AG10803 (cell line): ENCODE measurements at places on chromosomes 16 and 17.
A peak's percentile ranks its signal among the peaks of the same experiment; 100 is the strongest.

DNA sequence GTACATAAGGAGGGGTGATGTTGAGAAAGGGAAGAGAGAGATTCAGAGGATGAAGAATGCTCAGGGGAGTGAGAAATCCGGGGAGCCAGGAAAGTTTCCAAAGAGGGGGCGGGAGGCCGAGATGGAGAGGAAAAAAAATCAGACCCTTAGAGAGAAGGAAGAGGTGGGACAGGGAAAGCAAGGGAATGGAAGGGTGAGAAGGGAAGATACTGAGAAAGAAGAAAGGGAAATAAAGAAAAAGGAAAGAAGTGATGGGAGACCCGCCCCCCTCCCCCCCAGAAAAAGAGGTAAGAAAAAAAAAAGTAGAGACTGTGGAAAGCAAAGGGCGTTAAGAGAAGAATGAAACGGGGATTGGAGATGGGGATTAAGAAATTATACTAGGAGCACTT is 507 bp downstream of the DYNLRB2 start:
- no peak for DNase-seq

DNA sequence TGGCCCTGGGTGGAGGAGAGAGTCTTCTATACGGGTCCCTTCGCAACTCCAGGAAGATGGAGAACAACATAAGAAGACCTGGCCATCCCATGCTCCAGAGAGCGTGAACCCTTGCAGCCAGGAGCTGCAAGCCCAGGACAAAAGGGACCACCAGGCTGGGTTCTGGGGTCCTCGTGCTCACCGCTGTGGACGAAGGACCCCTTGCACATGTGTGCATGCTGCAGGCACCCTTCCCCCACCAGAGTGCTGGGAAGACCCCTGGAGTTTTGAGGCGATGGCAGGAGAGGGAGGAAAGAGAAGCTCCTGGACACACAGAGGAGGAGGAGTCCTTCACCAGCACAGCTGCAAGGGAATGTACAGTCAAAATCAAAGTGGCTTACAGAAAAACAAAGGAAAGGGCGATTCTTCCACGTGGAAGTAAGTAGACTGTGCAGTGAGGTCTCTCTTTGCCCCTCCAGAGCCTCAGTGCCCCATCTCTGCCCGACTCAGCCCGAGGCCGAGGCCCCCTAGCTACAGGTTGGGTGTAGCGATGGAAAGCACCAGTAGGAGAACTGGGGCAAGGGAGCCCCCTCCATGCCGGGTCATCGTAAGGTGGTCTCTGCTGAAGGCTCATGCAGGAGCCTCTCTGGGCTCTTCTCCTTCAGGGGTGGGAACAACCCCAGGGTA is 51.3 kb downstream of the PIMREG start:
- DNase-seq: no peak

- peak; percentile 24 for DNase-seq
Observed at GRCh38 chr17:48753794-48754499, 25.4 kb upstream of the HOXB13 start.

GRCh38 chr16:30380803-30381208 is 1.6 kb downstream of the SEPTIN1 start:
- no peak for DNase-seq

DNA sequence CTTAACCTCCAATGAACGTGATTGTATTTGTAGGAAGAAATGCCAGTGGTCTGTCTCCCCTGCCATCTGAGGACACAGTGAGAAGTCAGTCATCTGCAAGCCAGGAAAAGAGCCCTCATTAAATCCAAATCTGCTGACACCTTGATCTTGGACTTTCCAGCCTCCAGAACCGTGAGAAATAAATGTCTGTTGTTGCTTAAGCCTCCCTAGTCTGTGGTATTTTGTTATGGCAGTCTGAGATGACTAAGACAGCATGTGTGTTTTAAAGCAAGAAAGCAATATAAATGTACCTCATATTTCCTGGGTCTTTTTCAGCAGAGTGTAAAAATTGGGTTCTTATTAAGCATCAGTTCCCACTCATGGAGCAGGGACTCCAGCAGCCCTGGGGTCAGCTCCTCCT is 177.9 kb upstream of the NLRP1 start:
- DNase-seq: peak; percentile 24

DNA sequence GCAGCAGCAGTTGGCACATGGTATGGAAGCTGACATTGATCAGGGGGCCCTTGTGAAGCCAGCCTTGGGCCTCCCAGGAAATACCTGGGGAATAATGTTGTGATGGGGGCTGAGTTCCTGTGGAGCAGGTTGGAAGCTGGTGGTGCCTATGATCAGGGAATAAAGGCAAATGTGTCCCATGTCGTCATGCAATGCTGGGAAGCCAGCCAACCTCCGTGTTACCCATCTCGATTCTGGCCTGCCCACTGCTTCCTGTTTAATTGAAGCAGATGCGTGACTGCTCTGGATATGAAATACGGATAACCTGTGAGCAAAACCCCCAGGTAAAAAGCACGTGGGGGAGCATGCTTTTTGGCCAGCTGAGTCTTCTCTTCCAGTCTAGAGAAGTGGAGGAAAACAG is 580.4 kb upstream of the HSBP1 start:
- no peak for DNase-seq

DNA sequence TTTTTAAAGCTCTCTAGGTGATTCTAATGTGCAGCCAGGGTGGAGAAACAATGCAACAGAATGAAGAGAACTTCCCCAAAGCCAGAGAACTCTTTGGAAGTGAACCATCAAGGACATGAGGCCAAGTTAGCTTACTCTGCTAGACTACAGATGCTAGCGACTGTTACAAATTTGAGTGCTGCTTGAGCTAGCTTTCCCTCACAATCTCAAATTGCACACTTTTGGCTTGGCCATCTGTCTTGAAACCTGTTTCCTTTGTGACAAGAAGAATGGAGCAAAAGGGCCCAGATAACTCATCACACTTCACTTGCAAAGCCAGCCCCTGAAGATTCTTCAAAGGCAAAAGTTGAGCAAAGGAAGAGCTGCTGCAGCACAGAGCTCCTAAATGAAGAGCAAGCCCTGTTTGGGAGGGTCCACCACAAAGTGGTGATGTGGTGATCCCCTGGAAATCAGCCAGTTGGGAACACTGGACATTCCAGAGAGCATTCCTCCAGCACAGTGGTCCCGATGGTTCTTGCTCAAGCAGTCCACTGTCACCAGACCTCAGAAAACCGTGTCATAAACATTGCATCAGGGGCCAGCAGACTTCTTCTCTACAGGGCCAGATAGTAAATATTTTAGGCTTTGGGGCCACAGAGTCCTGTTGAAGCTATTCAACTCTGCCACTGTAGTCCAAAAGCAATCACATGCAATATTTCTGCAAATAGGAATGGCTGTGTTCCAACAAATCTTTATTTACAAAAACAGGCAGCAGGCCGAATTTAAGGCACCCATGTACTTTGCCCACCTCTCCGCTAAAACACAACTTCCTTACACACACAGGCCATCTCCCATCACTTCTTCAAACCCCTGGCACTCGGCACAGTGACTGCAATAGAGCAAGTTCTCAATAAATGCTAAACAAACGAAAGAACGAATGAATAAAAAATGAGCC is 21.2 kb downstream of the SLC39A11 start:
- peak; percentile 87 for DNase-seq

- DNase-seq: no peak
Observed at GRCh38 chr16:20683812-20684211, 13.7 kb downstream of the ACSM1 start.

DNA sequence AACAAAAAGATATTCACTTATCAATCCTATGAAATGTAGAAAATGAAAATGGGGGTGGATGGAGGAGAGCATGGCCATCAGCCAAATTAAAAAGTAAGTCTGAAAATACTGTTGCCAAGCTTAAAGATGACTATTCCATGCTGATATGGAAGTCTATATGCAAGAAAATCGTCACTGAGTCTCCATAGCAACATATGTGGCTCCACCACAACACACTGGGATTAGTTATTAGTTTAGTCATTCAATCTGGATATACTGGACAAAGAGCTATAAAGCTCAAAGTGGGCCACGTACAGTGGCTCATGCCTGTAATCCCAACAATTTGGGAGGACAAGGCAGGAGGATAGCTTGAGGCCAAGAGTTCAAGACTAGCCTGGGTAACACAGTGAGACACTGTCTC is 24.7 kb upstream of the PSMD7 start:
- no peak for DNase-seq

GRCh38 chr16:13036600-13036999 is 135.2 kb downstream of the SHISA9 start:
- peak; percentile 13 for DNase-seq
